T-helper 2 cell (primary cell): ENCODE measurements at places on chromosomes 3 and 15.

DNA sequence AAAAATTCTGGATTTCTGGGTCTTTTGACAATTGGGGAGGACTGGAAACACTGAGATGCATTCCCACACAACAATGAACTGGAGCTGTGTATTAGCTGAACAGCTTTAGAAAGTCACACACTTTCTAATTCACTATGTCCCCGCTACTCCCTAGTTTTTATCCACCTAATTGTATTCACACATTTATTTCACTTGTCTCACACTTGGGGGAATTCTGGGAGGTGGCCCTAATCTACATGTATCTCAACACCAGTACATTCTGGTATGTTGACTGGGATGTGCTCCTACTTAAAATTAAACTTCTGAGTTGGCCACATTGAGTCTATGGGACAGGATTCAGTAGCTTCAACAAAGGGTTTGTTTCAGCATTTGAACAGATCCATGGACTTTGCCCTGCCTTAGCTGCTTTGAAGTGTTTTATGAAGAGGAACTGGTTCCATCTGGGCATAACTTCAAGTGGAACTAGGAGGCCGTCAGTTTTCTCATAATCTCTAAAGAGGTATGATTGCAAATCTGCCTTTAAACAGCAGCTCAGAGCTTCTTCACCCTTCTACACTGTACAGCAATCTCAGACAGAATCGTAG is 106.5 kb upstream of the CMC1 start:
- no peak for DNase-seq

- DNase-seq = no peak
Measured at GRCh38 chr15:100247228-100248225, 94.2 kb downstream of the ADAMTS17 start.

DNA sequence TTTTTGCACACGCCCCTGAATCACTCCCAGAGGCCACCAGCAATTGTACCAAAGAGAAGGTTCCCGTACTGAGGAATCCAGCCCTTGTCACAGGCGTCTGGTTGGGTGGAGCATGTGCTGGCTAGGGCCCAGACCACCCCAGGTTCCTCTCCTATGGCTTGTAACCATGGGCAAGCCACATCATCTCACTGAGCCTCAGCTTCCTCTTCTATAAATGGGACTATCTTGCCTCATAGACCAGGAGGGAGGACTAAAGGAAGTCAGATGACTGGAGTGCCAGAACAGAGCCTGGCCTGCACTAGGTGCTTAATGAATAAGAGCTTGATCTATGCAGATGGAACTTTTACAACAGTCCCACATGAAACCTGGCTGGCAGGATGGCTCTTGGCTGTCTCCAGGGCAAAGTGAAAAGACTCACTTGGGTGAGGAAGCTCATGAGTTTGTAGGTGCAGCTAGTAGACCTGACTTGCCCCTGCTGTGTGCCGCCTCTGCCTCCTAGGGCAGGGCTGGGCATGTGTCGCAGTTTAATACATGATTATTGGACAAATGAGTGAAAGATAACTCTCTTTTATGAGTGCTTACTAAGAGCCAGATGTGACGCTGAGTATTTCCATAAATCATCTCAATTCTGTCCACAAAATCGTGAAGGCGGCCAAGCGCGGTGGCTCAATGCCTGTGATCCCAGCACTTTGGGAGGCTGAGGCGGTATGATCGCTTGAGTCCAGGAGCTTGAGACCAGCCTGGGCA is 29.3 kb downstream of the CTSH start:
- DNase-seq = no peak

DNA sequence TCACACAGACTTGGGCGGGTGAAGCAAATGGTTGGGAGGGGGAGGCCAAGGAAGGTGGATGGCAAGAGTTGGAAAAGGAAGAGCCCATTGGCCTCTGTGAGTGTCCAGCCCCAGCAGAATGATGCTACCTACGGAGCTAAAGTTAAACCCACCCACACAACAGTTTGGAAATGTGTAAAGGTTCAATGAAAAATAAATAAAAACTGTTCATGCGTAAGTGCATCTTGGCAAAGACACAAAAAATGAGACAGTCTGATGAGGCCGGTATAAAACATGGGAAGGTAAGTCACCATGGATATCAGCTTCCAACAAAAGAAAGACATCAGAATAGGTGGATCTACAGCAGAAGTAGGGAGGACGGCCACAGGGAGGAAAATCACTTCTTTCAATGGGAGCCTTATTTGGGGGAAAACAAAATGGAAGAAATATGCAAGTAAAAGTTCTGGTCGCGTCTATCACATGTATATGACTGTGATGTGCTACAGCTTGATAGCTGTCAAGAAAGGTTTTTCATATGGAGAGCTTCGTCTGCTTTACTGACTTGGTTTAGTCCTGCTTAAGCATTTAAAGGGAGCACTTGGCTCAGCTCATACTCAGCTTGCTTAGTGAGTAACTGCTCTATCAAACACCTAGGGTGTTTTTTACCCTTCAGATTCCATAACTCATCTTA is 82.8 kb downstream of the TIGIT start:
- no peak for DNase-seq

- no peak for DNase-seq
Measured at GRCh38 chr3:33358172-33358781, 81.0 kb downstream of the FBXL2 start.

DNA sequence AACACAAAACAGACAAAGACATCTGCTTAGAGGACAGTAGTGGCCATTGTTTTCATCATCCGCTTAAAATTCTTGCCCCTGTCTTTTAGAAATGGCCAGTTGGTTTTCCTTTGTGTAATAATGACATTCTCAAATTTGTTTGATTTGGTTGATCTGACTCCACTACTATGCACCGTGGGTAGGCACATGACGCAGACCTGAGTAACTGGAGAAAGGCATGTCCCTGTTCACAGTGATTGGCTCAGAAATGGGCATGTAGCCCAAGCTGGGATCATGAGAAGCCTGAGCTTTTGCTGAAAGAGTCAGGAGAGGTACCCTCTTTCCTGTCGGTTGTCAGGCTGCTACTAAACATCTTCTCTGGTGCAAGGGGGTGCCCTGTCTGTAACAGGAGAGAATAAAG is 36.6 kb upstream of the MAGI1 start:
- DNase-seq = no peak

GRCh38 chr3:170493712-170494182 is 75.1 kb downstream of the CLDN11 start:
- DNase-seq = no peak

DNA sequence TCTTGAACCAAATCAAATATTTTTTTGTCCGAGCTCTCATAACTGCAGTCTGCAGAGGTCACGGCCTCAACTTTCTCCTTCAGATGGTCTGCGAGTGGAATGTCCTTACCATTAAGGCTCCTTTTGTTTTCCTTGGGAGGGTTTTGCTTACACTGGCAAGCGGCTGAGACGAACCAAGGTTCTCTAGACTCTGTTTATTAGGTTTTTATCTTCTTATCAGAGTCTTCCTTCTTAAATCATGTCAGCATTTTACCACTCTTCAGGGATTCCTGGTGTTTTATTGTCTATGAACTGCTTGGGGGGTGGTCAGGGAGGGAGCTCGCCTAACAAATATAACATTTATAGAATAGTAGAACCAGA is 773.7 kb upstream of the NR2F2 start:
- DNase-seq = no peak

- peak; percentile 21 for DNase-seq
Measured at GRCh38 chr3:149971403-149972075, 844 bp upstream of the PFN2 start.

DNA sequence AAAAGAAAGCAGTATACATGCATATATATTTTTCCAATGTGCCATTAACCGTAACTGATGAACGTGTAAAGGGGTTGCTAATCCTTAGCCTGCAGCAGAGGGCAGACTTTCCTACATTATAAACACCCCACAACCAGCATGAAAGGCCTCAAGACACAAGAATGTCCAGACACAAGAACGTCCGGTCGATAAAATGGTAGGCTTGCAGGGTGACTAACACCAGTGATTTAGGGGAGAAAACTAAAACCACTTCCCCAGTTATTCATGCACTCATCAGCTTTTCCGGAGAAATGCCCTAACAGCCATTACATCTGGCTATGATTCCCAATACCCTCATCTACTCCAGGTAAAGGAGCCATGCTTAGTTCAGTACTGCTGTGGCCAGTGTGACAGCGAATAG is 57.4 kb downstream of the LRTM1 start:
- DNase-seq = no peak

DNA sequence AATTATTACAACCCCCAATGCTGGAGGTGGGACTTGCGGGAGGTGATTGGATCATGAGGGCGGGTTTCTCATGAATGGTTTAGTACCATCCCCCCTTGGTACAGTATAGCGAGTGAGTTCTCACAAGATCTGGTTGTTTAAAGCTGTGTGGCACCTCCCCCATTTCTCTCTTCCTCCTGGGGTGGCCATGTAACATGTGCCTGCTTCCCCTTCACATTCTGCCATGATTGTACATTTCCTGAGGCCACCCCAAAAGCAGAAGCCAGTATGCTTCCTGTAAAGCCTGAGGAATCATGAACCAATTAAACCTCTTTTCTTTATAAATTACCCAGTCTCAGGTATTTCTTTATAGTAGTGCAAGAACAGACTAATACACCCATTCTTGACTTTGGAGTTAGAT is 20.3 kb upstream of the PROK2 start:
- no peak for DNase-seq

- no peak for DNase-seq
Measured at GRCh38 chr3:11624704-11625375, 18.9 kb downstream of the VGLL4 start.

DNA sequence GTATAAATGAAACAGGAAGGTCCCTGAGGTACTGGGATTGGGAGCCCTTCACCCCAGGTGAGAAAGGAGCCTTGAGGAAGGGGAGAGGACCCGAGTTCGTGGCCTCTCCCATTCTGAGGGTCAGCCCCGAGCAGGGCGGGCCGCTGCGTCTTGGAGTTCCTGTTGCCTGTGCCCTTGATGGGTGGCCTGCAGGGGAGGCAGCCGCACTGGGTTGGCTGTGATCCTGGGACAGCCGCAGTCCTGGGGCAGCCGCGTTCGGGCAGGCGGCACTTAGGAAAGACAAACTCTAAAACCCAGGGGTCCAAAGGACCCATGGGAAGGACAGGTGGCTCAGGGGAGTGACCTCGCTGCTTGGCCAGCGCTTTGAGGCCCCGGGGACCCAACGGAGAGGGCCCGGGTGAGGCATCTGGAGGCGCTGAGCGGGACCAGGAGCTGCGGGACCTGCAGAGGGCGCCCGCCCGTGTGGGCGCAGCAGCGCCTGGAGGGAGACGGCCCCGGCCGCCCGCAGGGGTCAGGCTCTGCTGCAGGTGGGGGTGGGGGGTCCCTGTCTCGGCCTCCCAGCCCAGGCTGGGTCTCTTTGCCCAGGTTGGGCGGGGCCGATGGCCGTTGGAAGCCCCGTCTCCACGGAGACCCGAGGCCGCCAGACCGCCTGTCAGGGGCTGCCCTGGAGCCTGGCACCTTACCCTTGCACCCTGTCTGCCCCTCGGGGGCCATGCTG is 65.1 kb downstream of the HMCES start:
- DNase-seq = no peak

GRCh38 chr3:112874725-112875124 is 28.1 kb upstream of the CD200R1L start:
- no peak for DNase-seq

- DNase-seq = no peak
Measured at GRCh38 chr3:53324105-53324504, 23.2 kb downstream of the DCP1A start.

DNA sequence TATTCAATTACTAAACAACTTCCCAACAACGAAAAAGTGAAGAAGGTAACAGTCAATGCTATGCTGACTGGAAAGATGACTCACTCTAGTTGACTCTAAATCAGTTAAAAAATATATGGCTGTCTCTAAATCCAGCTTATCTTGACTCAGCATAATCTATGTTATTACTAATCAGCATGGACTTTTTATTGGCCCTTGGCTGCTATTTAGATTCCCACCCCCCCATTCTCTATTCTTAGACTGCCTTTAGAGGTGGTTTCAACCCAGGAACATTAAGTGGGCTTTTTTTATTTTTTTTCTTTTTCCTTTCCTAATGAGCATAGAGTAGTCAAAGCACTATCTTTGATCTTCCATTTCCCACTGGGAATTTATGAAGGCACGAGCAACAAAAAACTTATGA is 1.9 kb downstream of the PCOLCE2 start:
- no peak for DNase-seq

DNA sequence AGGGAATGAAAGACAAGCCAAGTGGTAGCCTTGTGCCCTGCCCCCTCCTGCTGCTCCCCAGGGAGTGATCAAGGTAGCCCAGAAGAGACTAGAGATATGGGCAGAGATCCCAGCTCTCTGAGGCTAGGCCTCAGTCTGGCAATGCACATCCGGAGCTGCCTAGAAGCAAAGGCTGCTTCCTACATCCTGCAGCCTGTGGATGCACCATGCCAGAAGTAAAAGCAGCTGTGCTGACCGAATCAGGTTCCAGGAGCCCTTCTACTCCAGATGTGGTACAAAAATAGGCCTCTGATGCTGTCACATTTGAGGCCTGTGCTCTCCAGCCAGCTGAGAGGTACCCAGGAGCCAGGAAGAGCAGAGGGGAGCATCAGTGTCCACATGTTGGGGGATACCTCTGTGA is 16.0 kb downstream of the TRAIP start:
- DNase-seq = no peak

DNA sequence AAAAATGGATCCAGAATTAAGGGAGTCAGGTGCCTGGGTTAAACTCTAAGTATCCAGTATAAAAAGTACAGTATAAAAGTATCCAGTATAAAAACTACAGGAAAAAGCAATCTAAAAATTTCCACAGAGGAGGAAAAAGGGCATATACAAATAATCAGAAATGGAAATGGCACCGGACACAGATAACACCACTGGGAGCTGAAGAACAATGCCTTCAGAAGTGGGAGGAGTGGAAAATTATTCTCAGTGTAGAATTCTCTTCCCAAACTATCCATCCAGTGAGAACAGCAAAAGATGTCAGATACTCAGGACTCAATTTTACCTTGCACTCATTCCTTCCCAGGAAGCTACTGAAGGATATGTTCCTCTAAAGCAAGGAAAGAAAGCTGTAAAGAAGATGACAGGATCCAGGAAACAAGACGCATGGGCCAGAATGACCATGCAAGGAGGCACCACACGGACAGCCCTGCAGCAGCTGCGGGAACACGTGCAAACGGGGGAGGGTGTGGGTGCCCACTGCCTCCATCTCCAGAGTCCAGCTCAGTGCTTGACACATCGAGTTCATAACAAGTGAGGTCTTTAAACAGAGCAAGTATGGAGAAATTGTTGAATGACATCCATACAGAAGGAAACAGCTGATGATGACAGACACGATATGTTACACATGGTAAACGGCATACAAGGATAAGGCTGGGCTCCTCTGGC is 68.5 kb downstream of the CHSY1 start:
- DNase-seq = no peak

DNA sequence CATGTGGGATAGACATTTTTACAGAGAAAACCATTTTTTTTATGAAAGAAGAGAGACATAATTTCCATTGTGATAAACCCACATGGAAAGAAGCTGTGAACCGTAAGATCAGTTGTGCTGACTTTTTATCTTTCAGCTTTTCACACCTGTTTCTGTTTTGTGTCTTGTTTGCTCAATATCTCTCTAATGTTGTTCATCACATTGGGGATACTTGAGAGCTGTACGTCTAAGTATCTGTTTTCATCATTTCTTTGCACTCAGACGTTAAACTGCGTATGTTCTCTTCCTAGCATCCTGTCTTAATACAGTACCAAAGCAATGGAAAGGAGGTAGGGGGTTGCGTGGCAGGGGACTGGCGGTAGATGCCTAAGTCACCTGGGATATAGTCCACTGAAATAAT is 449.0 kb downstream of the NAALADL2 start:
- DNase-seq = no peak

GRCh38 chr3:12837295-12837986 is 3.9 kb downstream of the RPL32 start:
- DNase-seq = no peak

GRCh38 chr15:71219101-71219500 is 103.8 kb downstream of the THSD4 start:
- no peak for DNase-seq
